NCI-H1092 treated with DMSO at 0.1 percent for 48 hours (cell line): ENCODE measurements at places on chromosomes 2 and 18.

DNA sequence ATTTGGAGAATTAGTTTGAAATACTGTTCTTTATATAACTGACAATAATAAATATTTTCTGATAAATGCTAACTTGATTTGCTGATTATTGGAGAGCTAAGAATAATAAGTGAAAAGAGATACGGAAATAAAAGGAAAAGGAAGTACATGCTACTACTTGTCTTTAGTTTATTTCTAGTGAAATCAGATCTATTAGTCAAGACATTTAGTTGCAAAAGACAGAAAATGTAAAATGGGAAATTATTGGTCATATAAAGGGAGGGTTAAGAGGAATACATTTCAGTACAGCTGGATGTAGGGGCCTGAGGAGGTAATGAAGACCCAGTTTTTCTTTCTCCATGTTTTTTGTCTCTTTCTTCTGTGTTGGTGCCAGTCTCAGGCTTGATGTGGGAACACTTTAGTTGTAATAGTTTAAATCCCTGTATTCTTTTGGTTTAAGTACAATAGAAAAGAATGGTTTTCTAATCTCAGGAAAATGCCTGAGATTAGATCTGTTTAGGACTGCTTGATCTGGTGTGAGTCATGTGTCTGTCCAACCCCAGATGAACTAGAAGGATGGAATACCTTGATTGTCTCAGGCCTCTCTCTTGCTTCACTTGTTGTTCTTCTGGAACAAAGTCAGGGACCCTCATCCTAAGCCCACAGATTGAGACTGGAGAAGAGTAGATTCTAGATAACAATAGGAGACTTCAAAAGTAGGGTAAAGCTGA lies 58.0 kb downstream of the PLCL1 start:
- no peak for DNase-seq

DNA sequence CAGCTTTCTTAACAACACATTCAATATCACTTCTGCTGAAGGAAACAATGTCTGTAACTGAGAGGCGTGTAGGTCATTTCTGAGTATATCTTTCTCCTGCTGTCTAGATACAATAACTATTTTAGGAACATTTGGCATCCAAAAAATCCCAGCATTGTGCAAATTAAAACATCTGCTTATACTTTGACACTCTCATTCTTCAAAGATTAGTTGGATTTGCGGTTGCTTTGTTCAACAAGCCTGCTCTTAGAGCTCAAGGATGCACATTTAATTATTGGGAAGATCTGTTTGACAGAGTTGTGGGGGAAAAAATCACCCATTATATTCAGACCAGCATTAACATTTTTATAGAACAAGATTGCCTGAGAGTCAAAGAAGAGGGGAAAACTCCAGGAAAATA lies 449.5 kb upstream of the HNRNPA3 start:
- DNase-seq = no peak

DNA sequence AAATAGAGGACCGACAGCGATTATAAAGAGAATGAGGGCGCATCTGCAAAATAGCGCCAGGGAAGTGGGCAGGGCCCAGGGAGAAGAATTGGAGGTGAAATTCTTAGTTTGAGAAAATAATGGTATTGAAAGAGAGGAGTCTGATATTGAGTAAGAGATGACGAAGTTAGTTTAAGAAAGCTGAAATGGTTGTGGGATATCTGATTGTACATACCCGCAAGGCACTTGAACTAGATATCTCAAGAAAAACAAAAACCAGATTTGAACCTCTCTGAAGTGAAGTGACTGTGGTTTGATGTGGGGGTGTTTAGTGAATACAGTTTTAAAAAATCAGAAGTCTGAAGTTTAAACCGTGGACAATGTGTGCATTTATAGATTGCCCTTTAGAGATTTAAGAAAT lies 38.9 kb downstream of the ZNF532 start:
- no peak for DNase-seq

DNA sequence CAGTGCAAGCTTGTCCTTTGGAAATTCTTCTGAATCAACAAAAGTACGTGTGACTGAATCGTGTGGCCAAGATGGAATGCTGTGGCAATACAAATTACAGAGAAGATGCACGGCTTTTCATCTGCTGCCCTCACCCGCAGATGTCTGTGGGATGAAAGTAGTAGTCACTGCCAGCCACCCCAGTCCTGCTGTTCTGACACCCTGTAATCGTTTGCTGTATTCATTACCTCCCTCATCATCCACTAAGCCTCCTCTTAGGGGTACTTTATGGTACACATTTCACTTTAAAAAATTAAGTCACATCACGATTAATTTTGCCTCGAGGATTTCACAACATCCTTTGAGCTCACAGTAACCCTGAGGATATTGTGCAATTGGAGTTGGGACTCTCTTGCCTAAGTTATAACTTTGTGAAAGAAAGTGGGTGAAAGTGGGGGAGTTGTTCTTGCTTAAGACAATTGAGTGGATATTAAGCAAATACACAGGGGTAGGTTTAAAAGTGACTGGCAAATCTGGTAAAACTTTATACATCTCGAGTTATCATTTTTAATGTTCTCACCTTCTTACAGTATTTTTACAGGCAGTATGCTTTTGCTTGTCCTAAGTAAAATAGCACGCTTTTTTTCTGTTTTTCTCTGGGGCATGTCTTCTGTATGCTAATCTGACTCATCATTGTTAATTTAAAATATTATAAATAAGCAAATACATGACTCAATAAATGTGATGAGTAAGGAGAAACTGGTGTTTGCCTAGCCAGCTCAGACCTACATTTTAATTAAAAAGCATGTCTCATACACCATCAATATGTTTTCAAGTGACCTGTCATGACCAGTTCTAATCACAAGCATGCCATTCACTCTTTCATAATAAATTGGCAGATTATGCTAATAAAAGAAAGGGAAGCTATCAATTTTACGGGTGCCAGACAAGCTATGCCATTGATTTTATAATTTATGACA lies 680.9 kb downstream of the IRS1 start:
- DNase-seq = no peak

DNA sequence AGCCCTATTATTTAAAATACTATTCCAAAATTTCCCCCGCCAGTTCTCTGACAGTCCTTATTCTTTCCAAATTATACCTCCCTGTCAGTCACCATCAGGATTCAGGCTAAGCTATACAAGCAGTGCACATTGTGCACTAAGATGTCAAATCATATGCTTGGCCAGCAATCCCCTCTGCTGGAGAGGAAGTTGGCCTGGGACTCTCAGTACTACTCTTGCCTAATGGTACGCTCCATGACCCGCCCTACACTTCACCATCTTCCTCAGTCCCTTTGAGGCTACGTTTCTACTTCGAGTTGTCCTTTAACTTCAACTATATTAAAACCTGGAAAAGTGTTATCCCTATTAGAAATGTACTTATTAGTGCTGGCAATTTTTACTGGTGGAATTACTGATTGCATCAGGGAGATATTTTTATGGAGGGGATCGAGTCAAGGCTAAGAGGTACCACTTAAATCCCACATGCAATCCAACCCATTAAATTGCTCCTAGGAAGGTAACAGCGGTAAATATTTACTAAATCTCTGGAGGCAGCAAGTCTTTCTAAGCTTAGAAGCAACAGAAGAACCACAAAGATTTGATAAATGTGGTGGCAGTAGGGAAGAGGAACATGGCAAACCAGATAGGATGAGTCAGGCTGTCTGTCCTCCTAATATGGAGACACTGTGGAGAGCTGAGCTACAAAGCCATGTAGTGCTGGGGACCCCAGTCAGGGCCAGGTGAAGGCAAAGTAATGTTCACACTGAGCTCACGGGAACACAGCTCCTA lies 2.7 kb downstream of the USP40 start:
- no peak for DNase-seq

GRCh38 chr2:157692768-157693167 lies 64.1 kb upstream of the ACVR1C start:
- no peak for DNase-seq

GRCh38 chr18:340044-340443 lies 72.2 kb upstream of the THOC1 start:
- no peak for DNase-seq

GRCh38 chr18:28602391-28602790 lies 425.5 kb upstream of the CDH2 start:
- no peak for DNase-seq

DNA sequence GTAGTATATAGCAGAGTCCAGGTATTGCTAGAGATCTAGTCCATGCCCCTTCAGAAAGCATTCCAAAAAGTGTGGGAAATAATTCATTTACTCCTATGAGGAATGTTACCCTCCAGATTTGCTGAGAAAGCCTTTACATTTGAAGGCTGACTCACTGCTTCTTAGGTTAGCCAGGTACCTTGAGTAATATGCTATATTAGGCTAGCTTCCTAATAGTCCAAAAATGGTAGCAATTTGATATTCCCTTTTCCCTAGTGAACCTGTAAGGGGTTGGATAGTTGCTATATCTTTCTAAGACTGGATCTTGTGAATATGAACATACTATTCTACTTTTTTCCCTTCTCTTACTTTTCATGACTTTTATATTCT lies 63.6 kb downstream of the SPOPL start:
- no peak for DNase-seq

- DNase-seq = no peak
Measured at GRCh38 chr2:79980816-79981215, 323.7 kb downstream of the LRRTM1 start.

GRCh38 chr2:221816566-221816965 lies 244.5 kb upstream of the EPHA4 start:
- no peak for DNase-seq

- no peak for DNase-seq
Measured at GRCh38 chr18:67726882-67727281, 210.4 kb upstream of the DSEL start.

DNA sequence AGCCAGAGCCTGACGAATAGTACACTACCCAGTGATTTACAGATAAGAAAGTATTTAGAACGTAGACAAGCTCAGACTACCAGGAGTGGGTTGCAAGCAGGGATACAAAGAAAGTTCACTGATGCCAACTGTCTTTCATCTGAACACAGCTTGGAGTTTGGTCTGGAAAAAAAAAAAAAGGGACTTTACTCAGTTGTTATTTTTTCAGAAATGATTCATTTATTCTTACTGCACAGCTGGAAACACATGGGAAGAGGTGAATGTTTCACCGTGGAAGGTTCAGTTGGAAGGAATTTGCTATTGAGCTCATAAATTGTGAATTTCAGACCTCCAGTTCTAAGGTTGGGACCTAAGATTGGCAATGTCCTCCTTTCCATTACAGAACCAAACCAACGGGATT lies 259.7 kb downstream of the ETAA1 start:
- DNase-seq = no peak

DNA sequence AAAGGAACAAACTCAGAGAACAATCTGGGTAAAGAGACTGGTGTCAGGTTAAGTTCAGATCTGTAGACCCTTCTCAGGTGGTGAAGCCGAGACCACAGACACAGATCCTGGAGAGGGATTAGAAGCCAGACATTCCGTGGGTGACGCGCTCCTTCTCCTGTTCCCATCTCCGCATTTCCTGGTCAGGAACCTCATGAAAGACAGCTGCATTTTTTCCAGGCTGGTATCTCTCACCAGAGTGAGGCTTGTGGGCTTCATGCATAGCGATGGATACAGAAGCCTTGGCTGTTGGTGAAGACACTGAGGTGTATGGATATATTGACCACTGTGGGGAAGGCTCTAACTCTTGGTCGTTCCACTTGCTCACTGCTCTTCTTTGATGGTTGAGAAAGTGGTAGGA lies 152.6 kb downstream of the FAM210A start:
- DNase-seq = no peak

DNA sequence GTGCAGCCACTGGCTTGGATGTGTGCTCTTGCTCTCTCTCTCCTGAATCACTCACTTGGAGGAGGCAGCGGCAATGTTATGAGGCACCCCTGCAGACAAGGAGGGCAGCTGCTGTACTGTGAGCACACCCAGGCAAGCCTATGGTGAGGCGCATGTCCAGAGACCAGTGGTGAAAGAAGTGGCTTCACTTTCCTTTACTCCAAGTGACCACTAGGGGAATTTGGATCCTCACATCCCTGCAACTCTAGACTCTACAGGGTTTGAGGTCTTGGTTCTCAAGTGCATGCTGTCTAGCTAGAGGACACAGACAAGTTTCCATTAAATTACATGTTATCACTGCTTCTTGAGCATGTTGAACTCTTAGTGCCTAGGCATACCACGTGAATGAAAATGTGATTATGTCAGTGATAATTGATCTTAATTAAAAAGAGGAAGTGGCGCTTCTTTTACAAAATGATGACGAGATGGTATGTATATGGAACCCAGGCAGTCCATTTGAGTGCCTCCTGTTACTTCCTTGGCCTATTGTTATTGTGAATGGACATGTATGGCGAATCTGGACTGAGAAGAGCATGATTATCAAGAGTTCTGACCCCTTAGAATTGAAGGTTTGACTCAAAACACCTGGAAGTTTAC lies 181.0 kb upstream of the CDH2 start:
- DNase-seq = no peak

DNA sequence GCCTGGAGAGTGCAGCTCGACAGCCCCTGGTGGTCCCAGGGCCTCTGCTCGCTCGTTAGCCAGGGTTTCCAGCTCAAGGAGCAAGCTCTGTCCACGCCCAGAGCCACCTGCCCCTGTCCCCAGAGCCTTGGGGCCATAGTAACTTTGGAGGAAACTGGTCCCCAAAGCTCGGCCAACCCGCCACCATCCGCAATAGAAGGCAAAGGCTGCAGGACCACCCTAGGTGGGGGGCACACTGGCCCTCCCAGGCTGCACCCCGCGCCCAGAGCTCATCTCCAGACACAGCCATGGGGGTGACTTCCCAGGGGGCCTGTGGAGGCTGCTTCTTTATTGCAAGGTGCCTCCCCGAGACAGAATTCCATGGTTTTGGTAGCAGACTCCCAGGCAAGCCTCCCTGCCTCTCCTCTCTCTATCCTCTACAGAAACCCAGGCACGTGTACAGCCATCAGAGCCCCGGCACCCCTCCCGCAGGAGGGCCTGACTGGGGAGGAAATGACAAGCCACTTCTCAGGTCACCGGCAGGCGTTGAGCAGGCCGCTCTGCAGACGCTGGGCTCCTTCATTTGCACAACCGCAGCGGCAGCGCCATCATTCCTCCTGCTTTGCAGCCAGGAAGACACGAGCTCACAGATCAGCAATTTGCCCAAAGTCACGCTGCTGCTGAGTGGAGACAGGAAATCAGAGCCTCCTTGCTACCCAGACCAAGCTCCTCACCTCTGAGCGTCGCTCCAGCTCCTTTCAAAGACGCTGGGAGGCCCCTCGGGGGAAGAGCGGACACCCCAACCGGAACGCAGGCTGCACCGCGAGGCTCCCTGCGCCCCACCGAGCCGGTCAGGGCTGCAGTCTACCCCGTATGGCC lies 80.2 kb downstream of the NDUFA10 start:
- DNase-seq = no peak

GRCh38 chr2:193469251-193469650 lies 1274.5 kb upstream of the TMEFF2 start:
- DNase-seq = no peak

GRCh38 chr2:203470371-203470770 lies 64.7 kb downstream of the RAPH1 start:
- no peak for DNase-seq

DNA sequence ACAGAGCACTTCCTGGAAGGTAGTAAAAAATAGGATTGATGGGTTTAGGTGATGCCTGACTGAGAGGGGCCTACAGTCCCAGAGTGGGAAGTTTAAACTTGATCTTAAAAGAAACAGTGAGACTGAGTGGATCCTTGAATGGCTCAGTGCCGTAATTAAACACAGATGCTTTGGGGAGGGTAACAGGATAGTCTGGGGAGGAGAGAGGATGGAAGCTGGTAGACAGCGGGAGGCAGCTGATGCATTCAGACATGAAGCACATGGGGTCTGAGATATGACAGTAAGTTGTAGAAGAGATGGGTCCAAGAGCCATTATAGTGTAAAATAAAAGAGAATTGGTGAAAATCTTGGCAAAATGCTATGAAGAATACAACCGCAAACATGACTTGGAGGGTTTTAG lies 54.4 kb downstream of the AOX1 start:
- no peak for DNase-seq

- no peak for DNase-seq
Measured at GRCh38 chr2:113053666-113054065, 999 bp upstream of the IL36B start.
